Stimulated activated CD4-positive, alpha-beta T cell treated with anti-CD3 and anti-CD28 coated beads, Interleukin-2, amount 100 ng/mL, for 4 hours (primary cell): ENCODE measurements at places on chromosomes 5 and 9.

- no peak for DNase-seq
Observed at GRCh38 chr5:59485629-59486439, 407.7 kb downstream of the PDE4D start.

- no peak for DNase-seq
Observed at GRCh38 chr5:124156415-124156996, 589.9 kb downstream of the ZNF608 start.

DNA sequence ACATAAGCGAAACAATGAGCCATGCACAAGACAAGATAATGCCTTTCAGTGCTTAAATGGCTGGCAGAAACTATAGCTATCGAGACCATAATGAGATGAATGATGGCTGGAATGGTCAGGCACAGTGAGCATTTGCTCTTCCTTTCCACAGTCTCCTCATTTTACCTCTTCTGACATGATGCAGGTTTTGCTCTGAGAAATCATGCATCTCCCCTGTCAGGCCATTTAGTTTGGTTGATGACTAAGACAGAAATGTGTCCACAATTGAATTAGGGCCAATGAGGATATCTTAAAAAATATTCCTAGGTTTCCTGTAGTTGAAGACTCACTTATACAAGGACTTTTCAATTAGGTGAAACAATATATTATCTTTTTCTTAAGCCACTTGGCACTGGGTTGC, 475.1 kb downstream of the TMEM232 start:
- no peak for DNase-seq

DNA sequence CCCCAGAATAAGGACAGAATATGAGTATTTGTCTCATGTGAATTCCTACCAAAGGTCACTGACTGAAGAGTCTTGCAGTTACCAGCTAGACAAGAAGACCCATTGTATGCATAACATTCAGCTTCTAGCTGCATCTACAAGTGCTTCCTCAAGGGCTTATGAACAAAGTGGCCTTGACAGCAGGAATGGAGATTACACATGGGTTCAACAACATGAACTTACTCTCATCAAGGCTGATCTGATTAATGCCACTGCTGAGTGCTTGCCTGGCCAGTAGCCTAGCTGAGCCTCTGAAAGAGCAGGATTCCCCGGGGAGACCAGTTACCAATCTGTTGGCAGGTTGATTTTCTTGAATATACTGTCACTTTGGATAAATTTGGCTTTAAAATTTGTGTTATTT, 76.7 kb upstream of the CHD1 start:
- DNase-seq = no peak

DNA sequence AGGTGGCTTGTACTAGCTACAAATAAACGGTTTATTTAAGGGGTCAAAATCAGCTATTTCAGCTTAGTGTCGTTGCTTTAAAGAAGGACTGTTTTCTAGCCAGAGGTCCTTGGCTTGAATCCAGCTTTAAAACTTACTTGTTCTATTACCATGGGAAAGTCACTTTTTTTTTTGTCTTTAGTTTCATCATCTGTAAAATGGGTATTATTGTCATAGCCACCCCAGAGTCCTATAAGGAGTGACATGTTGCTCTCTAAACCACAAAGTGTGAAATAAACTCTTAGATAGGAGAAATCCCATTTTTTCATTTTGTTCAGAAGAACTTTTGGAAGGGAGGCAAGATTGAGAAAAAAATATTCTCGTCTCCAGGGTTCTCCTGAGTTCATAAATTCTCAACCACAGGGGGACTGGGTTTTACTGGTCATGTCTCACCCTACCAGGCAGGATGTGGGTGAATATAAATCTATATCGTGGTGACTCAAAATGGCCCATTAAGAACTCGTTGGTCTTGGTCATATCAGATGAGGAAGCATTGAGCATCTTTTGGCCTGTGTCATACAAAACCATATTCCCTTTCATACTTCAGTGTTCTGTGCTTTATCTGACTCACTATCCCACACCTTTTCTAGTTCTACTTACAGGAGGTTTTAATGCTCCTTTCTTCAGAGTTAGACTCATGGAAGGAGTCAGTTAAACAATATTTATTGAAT, 202.7 kb upstream of the NR3C1 start:
- no peak for DNase-seq

GRCh38 chr5:112794410-112794809, 56.7 kb downstream of the APC start:
- no peak for DNase-seq

DNA sequence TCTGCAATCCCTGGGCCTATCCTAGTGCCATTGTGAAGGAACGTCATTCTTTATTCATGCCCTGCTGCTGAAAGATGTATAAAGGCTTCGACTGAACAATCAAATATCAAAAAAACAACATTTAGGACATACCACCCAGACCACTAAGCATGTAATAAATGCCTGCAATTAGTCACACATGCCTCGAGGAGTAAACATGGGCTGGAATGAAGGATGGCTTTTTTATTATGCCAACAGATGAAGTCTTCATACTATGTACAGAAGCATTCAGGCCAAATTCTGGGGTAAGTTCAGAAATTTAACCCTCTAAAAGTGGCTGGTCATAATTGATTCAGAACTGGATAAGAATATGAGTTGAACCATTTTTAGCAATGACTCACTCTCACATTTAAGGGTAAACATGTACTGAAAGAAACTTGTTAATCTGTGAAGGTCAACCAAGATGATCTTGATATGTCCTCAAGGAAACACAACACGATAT, 38.1 kb downstream of the FAM240B start:
- no peak for DNase-seq

- no peak for DNase-seq
Observed at GRCh38 chr5:22354956-22355355, 498.2 kb downstream of the CDH12 start.

DNA sequence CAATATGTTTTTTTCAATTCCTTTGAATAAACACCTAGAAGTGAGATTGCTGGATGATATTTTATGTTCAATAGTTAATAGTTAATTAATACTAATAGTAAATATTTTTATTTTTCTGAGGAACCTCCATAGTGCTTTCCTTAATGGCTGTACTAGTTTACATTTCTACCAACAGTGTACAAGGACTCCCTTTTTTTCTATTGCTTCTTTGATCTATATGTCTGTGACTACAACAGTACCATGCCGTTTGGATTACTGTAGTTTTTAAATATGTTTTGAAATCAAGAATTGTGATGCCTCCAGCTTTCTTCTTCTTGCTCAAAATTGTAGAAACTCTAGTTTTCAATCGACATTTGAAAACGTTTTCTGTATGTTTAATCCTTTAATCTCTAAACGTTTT, 39.5 kb upstream of the ADAMTS16 start:
- no peak for DNase-seq

- no peak for DNase-seq
Observed at GRCh38 chr9:136995772-136996311, 526 bp downstream of the CLIC3 start.

- no peak for DNase-seq
Observed at GRCh38 chr9:4886698-4887097, 94.0 kb downstream of the RCL1 start.

DNA sequence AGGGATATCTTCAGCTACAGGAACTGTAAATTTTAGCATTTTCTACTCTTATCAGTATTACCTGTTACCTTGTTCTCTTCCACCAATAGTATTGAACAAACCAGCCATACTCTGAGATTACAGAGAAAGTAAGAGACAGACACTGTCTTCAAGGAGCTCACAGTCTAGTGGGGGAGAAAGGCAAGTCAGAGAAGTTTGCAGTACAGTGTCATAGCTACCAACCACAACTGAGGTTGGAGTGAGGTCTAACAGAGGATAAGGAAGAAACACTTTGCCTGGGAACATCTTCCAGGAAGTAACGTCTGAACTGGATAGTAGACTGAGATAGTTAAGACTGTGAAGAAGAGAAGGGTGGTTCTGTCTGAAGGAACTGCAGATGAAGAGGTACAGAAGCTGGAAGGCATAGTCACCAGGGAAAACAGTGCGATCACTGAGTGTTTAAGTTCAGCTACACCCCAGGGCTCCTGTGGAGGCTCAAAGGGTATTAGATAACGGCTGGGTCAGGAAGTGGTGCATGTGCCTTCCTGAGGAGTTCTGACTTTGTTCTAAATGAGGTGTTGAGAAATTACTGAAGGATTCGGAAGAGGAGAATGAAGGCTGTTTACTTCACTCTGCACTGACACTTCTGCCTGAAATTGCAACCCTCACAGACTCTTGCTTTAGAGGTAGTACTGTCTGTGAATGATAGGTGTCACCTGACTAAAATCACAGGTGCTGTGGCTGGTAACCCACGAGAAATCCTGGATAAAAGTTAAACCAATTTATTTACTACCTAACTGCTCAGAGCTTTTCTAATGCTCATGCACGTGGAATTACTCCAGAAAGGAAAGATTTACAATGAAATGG, 841.6 kb downstream of the MAT2B start:
- no peak for DNase-seq

GRCh38 chr5:174282391-174282790, 236.9 kb downstream of the NSG2 start:
- DNase-seq = no peak

DNA sequence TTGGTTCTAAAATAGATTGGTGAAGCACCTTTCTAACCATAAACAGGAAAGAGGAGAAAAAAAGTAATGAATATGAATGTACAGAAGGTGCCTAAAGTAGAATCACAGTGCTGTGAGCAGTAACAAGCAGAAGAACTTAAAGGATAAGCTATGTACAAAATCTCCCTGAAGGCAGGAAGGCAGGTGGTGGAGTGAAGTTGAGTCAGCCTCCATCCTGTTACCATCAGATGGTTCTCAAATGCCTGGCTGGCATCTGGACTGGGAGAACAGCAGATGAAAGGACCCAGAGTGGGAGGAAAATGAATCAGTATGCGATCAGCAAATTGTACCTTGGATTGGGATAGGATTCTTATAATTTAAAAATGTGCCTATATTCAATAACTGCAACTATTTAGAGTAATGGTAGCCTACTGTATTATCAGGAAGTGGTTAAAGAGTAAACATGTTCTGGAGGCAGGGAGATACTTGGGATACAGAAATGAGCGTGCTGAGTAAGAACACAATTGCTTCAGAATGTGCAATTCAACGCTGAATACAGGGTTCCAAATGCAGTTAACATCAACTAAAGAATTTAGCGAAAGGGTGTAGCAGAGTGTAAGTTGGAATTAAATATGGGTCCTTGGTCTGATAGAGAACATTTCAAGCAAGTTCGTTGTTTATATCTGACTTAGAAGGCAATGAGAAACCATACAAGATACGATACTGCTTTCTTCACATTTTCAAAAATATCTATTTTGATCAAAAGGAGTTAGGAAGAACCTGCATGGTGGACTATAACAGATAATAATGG, 21.1 kb upstream of the FER start:
- no peak for DNase-seq

- DNase-seq = no peak
Observed at GRCh38 chr9:118165451-118165850, 461.2 kb downstream of the TLR4 start.

- DNase-seq = no peak
Observed at GRCh38 chr9:133622555-133622954, 13.4 kb upstream of the FAM163B start.

DNA sequence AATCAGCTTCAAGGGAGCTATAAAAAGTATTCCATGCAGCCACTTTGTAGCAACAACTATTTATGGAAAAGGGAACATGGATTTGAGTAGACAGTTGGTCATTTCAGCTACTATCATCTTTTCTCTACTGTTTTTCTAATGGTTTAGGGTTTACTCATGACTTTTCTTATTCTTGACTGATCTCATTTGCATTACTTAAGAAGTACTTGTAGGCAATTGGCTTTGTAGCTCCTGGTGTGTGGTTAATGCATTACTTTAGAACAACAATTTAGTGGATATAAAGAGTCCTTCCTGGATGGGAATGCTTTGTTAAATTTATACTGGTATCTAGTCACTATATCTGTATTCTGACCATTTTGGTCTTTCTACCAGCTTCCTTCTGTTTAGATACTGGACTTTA, 59.8 kb upstream of the NTRK2 start:
- no peak for DNase-seq

- no peak for DNase-seq
Observed at GRCh38 chr5:1291611-1292080, 3.2 kb downstream of the TERT start.

DNA sequence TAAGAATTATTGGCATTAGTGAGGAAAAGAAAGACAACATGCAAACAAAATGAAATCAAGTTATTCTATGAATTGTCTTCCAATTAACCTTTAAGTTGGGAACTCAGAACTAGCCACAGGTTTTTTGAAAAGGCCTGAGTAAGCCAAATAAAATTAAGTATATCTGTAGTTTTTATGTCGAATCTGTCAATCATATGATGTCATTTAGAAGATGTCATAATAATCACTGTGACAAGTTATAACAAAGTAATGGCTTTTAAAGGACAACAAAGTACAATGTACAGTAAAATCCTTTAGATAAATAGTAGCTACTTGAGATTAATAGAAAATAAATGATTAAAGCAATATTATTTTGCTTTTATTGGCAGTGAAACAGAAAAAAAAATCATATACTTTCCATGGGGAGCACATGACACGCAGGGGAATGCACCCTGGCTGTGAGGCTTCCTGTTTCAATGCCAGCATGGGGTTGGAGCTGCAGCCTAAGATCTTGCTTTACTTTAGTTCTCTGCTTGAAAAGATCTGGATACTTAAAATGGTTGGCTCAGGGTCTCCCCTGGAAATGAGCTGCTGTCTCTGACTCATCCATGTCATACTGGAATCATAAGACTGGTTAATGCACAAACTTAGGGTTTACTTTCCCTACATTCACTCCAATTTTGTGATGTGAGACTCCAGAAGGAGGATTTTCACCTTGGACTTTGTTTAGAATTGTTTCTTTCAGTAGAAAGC, 284.3 kb downstream of the TAF11L14 start:
- no peak for DNase-seq

GRCh38 chr5:7533941-7534340, 138.0 kb downstream of the ADCY2 start:
- DNase-seq = no peak

DNA sequence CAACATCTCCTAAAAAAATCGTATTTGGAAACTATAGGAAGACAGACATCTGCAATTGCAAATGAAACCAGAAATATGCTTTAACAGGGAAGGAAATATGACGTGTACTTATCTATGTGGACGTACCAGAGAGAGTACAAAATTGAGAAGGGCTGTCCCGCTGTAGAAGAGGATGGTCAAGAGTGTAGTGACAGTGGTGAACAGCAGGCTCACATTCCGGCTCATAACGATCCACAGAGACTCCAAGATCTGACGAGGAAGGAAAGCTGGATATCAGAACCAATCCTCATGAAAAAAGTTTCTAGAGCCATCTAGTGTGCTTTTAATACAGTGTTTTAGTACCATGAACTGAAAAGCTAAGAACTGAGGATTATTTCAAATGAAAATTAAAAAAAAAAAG, 37.1 kb upstream of the CTNNAL1 start:
- no peak for DNase-seq

GRCh38 chr5:16461026-16461425, 4.6 kb downstream of the ZNF622 start:
- DNase-seq = no peak

- no peak for DNase-seq
Observed at GRCh38 chr5:167820101-167820990, 471.1 kb upstream of the WWC1 start.

- no peak for DNase-seq
Observed at GRCh38 chr5:151384106-151384505, 36.7 kb upstream of the SLC36A2 start.

GRCh38 chr9:93642961-93643360, 66.6 kb downstream of the PHF2 start:
- DNase-seq = no peak

- DNase-seq = no peak
Observed at GRCh38 chr5:6574111-6574510, 58.7 kb downstream of the NSUN2 start.
